Skeletal muscle cell (primary cell): ENCODE measurements at places on chromosomes 4 and X.

DNA sequence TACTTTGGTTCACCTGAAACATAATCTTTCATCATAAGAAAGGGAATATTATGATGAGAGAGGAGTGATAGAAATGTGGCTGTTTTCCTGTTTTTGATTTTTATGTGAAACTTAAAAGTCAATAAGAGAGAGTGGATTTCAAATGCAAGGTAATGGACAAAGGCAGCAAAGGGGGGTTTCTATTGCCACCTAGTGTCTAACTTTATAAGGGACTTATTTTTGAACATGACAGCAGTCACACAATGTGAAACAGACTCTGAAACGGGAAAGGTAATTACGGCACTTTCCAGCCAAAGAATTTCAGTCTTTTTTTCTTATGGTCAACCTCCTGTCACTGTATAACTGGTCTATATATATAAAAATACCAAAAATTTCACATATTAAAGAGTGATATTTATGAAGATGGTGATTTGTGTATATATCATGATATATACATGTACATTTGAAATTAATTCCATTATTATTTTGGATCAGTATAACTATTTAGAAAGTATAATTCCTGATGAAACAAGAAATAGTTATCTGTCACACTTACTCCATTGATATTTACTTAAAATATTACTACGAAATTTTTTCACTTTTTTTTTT lies 127.1 kb downstream of the FBXO8 start:
- no peak for DNase-seq

DNA sequence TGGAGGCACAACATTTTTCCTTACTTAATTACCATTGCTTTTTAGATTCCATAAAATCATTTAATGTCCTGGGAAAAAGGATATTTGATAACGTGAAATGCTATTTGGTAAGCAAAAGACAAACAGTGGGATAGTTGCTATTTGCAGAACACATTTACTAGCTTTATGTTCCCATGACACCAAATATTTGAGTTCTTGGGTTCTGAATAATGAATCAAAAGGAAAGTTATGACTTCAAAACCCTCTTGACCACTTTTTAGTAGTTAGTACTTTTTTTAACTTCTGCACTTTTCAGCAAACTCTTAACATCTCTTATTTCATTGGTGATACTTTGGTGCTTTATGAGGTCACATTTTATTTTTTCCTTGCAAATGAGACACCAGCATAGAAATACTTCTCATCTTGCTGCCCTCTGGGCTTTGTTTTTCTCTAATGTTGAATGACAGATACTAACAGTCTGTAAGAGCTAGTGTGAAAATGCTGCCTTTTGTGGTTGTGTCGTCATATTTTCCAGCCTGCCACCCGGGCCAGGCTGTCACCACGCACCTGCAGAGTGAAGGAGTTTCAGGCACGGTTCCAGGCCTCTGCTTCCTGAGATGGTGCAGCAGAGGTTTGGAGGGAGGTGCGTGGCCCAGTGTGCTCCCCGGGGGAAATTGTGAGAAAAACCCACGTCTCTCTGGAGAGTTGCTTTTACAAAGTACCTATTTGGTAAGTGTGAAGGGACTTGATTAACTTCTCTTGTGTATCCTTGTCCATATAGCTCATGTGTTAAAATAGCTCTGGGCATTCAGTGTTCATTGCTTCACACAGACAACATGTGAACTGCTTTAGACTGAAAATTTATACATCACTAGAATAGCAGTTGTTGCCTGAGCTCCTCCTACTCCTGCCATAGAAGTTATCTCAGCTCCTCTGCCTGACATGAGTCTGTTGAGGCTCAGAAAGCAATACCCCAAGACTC lies 34.7 kb downstream of the MSL3 start:
- no peak for DNase-seq

DNA sequence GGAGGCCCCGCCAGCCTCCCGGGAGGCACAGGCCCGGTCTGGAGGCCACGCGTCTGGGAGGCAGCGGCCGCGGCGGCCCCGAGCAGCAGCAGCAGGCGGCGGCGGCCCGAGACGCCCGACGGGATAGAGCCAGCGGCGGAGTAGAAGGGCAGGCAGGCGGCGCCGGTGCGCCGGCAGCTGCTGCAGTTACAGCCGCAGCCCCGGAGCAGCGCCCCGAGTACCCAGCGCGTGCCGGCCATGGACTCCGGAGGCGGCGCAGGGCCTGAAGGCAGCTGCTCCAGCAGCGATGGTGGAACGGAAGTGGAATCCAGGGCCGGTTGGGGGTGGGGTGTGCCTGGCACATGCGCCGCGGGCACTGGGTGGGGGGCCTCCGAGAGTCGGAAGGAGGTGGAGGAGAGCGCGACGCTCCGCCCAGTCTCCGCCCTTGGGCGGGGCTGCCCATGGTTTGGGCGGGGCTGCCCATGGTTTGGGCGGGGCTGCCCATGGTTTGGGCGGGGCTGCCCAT lies at the start of gene GRSF1:
Gene GRSF1 (minus strand): TSS at position 302 of the 505 bp plus-strand sequence. CDS start 63 bp downstream, at position 239.
- peak; percentile 77 for DNase-seq

- no peak for DNase-seq
These were observed 605 bp downstream of the ANXA5 start for GRCh38 chr4:121696170-121696580.

DNA sequence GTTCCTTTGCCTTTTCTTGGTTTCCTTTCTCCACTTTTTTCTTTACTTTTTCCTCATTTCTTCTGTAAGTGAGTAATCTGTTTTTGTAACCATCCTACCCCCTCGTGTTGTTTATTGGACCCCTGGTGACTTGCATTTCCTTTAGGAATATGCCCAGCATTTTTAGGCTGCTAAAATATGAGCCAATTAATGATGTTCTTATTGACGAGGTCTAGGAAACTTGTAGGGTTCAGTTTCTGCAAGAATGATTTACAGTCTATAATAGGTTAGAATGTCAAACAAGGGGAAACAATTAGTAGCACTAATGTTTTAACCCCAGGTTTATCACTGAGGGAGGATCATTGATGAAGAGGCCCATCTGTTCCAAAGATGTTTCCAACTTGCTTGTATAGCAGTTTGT lies 79.0 kb downstream of the CPE start:
- DNase-seq: no peak

DNA sequence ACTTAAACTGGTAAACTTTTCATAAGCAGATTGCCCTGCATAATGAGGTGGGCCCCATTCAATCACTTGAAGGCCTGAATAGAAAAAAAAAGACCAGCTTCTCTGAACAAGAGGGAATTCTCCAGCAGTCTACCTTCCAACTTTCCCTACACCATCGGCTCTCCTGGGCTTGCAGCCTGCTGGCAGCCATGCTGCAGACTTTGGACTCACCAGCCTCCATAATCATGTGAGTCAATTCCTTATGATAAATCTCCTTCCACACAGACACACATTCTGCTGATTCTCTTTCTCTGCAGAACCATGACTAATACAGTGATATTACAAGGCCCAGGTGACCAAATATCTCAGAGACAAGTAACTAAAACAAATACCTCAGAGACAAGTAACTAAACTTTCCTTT lies 113.8 kb upstream of the WDR17 start:
- no peak for DNase-seq

DNA sequence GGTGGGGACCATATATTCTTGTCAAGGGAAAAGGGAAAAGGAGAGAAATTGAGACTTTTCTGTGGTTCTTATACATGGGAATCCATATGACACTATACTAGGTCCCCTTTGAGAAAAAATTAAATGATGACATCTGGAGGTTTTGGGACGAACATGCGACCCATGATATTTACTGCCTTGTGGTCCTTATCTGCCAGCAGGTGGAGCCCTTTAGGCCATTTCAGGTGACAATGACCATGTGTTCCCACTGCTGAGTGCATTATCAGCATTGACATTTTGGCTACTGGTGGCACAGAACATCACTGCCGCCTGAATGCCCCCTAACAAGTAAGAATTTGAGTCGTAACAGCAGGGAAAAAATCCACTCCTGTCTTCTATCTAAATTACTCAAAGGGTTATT lies 843.4 kb downstream of the FSTL5 start:
- no peak for DNase-seq

DNA sequence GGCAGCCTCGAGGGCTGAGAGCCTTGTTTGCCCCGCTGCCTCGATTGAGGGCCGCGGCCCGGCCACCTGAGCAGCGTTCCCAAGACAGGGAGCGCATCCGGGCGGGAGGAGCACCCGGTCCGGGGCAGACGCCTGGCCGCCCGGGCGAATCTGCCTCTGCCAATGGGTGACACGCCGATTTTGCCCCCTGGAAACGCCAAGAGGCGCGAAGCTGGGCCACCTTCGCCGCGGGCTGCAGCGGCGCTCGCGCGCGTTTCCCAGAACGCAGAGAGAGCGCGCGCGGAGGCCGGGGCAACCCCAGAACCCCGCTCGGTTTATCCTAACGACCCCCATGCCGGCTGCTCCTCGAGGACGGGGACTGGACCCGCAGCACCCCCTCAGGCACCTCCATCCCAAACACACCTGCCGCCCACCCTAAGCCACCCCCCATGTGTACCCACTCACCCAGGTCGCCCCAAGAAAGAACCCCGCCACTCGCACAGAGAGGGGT lies 575 bp downstream of the MAP7D2 start:
- DNase-seq: no peak
